ENCODE measurements at places on chromosomes 7 and 10.

DNA sequence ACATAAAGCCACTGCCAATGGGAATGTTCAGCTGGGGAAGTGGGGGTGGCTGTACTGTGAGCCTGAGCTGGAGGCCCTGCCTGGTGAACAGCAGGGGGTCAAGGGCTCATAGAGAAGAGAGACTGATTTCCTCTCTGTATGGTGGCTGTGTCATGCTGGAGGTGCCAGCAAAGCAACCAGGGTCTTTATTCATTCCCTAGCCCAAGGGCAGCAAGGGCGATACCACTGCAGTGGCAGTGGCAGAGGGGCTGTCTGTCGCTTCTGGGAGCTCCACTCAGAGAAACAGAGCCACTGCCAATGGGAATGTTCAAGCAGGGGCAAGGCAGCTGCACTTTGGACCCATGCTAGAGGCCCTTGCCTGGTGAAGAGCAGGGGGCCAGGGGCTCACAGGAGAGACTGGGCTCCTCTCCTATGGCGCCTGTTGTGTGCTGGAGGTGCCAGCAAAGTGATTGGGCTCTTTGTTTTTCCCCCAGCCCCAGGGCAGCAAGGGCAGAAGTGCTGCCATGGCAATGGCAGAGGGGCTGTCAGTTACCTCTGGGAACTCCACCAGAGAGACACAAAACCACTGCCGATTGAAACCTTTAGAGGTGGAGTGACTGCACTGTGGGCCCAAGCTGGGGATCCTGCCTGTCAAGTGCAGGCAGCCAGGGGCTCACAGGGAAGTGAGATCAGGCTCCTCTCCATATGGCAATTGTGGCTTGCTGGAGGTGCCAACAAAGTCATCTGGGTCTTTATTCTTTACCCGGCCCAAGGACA, 545.1 kb downstream of the SH2D4B start:
- DNase-seq = no peak

DNA sequence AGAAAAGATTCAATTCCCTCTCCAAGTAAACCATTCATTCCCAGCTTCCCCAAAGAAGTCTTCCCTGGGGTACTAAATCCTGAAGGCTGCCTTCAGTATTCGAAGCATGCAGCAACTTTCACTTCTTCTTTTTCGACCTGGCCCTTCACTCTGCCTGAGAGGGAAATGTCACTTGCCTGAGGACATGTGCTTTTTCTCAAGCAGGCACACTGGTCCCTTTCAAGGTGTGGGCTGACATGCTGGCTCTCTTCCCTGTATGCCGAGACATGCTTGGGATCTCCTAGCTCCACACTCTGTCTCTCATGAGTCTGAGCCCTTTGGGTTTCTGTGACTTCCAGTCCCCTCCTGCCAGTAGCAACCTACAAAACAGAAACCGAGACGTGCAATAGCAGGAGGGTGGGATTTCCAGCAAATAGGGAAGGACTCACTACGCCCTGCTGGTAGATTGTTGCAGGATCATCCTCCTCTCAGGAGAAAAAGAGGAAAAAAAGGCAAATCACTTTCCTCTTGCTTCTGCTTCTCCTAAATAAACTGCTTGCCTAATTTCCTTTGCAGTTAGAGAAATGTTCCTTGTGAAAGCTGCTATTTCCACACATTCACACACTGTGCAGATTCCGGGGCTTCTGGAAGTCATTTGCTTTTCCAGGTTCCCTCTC, 33.5 kb downstream of the FIGNL1 start:
- no peak for DNase-seq

DNA sequence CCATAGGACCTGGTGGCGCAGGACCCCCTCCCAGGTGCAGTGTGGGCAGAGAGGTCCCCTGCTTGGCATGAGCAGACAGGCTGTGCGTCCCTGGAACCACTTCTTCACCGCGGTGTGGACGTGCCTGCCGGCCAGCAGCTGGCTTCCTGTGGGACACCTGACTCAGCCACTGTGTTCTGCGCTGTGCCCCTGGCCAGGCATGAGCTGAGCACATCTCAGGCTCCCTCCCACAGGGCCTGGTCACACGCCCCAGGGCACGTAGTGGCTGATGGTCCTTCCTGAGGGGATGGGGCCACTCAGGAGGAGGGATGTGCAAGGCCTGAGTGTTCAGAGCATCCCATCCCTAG, 3.5 kb upstream of the DEPP1 start:
- no peak for DNase-seq

- DNase-seq = no peak
These were observed 795.6 kb upstream of the GHITM start for GRCh38 chr10:83343676-83344075.

DNA sequence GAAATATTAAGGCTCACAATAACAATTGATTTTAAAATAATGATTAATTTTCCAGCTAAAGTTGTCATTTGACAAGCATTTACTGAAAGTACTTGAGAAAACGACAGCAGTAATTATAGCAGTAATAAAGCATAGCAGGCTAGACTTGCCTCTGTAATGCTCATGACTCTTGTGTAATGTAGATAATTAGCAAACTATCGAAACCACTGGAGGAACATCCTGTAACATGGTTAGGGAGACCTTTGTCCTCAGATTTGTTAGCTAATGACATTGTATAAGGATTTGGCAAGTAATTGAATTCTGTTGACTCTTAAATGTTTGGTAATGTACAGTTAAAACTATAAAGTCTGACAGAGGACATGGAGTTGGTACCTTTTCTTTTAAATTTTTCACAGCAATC, 24.8 kb downstream of the ARL4A start:
- no peak for DNase-seq
